Activated CD4-positive, alpha-beta T cell treated with anti-CD3 and anti-CD28 coated beads, Interleukin-2, amount 10 ng/mL, durations not matched to agents 7 days and 5 days (primary cell): ENCODE measurements at places on chromosomes 4 and X. TPM values are rescaled to one million over a fixed set of nuclear protein-coding genes. Genes with fewer than 3 reads are reported as not detected.

HSFX4 gene
- not detected for total RNA-seq

SH2D1A gene
- 63.1 TPM for total RNA-seq

GAGE12J gene
- not detected for total RNA-seq

SHROOM3 gene
- not detected for total RNA-seq

DNA sequence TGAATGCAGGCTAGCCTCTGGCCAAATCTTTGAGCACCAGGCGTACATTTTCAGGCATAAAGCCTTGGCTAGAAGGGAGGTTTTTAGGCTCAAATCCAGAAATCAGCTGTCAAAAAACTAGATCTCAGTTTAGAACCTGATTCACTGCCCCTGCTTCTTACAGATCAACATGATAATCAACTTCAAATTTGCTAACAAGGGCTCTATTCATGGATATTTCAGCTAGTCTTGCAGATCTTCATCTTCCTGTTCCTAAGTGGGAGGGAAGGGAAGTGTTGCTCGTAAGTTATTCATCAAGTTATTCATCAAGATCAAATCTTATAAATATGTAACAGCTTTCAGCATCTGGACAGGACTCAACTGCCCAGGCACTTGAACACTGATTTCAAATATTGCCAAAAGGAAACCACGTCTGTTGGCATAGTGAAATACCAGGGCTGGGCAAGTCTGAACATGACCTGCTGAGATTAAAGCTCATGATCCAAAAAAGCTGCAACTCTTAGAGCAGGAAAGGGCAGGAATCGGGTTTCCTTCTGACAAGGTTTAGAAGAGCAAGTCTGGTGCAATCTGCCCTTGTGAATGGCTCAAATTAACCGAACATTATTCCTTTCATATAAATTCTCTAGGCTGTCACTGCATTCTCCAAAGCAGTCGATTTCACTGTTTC is 200.3 kb downstream of the PDGFC start:
- no peak overlapping the region for H3K27ac ChIP-seq
- H3K36me3 ChIP-seq, result no peaks in the 10 kb centered on the region
- no peak overlapping the region for H3K4me3 ChIP-seq
- no peak for DNase-seq
- no peaks in the 10 kb centered on the region for H3K27me3 ChIP-seq

DNA sequence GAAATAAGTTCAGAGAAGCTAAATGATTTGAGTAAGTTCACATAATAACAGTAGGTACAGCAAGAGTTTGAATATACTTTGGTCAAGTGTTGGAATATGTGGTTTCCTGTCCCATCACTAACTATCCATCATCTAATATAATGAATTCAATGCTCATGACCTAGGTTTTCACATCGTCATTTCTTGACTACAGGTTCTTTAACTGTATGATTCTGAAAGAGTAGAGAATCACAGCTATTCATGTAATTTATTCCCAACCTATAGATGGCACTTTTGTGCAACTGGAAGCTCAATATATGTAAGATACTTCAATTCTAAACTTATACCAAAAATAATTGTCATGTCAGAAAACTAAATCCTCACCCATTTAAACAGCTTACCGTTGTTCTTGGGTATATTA is 53.1 kb downstream of the TIGD2 start:
- no peaks in the 10 kb centered on the region for H3K36me3 ChIP-seq
- no peak overlapping the region for H3K27ac ChIP-seq
- H3K4me1 ChIP-seq, result no peaks in the 10 kb centered on the region
- H3K27me3 ChIP-seq, result peaks cover 21% of the 10 kb centered on the region
- no peak overlapping the region for H3K4me3 ChIP-seq
- no peak for DNase-seq

GRCh38 chr4:156497486-156497885 is 474.1 kb downstream of the PDGFC start:
- no peaks in the 10 kb centered on the region for H3K27me3 ChIP-seq
- H3K36me3 ChIP-seq, result no peaks in the 10 kb centered on the region
- no peak for DNase-seq
- no peak overlapping the region for H3K4me3 ChIP-seq
- no peaks in the 10 kb centered on the region for H3K4me1 ChIP-seq

- no peak overlapping the region for H3K27ac ChIP-seq
- no peak overlapping the region for H3K4me3 ChIP-seq
- no peaks in the 10 kb centered on the region for H3K36me3 ChIP-seq
- no peak for DNase-seq
- no peaks in the 10 kb centered on the region for H3K4me1 ChIP-seq
Measured at GRCh38 chrX:13371186-13371585, 51.3 kb upstream of the ATXN3L start.

GRCh38 chr4:52058275-52058674 is 7.2 kb downstream of the SPATA18 start:
- no peak overlapping the region for H3K27ac ChIP-seq
- H3K27me3 ChIP-seq, result peaks cover 32% of the 10 kb centered on the region
- H3K4me3 ChIP-seq, result no peak overlapping the region
- no peaks in the 10 kb centered on the region for H3K36me3 ChIP-seq
- H3K4me1 ChIP-seq, result no peaks in the 10 kb centered on the region

- no peaks in the 10 kb centered on the region for H3K27me3 ChIP-seq
- no peaks in the 10 kb centered on the region for H3K4me1 ChIP-seq
- no peak overlapping the region for H3K27ac ChIP-seq
- H3K36me3 ChIP-seq, result no peaks in the 10 kb centered on the region
Measured at GRCh38 chr4:42995343-42995944, 102.9 kb downstream of the GRXCR1 start.

- H3K27me3 ChIP-seq, result no peaks in the 10 kb centered on the region
- H3K4me3 ChIP-seq, result peak overlapping the region; percentile 60
Measured at GRCh38 chr4:48127682-48128404, 6.2 kb downstream of the TXK start.

GRCh38 chr4:189121336-189121735 is 819.3 kb upstream of the FRG1 start:
- no peaks in the 10 kb centered on the region for H3K36me3 ChIP-seq
- no peaks in the 10 kb centered on the region for H3K27me3 ChIP-seq
- H3K27ac ChIP-seq, result no peak overlapping the region
- H3K4me1 ChIP-seq, result no peaks in the 10 kb centered on the region
- no peak for DNase-seq
- H3K4me3 ChIP-seq, result no peak overlapping the region

DNA sequence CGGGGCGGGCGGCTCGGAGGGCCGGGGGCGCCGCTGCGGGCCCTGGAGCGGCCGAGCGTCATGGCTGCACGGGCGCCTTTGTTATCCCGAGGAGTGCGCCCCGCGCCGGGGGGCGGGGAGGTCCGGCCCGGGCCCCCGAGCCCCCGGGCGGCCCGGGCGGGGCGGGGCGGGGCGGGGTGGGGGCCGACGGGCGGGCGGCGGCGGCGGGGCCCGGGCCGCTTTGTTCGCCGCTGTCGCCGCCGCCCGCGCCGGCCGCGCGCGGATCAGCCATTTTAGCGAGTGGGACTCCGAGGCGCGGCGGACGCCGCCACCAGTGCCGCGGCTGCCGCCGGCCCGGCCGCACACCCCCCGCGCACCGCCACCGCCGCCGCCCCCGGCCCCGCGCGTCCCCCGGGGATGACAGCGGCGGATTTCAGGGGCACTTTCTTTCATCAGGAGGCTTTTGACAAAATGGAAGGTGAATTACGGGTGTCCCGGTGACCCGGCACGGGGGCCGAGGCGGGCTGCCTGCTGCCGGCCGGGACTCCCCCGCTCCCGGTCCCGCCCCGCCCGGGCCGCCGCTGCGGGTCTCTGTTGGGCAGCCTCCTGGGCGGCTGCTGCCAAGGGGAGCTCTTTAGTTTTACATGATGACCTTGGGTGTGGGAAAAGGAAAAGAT is 1.2 kb downstream of the HMGB3 start:
- H3K4me1 ChIP-seq, result peaks cover 16% of the 10 kb centered on the region
- H3K36me3 ChIP-seq, result peaks cover 13% of the 10 kb centered on the region
- peak overlapping the region; percentile 79 for H3K4me3 ChIP-seq
- H3K27ac ChIP-seq, result peak overlapping the region; percentile 83

GRCh38 chrX:100424012-100424411 is 13.9 kb upstream of the PCDH19 start:
- no peak overlapping the region for H3K4me3 ChIP-seq
- no peak overlapping the region for H3K27ac ChIP-seq
- no peaks in the 10 kb centered on the region for H3K27me3 ChIP-seq
- no peaks in the 10 kb centered on the region for H3K4me1 ChIP-seq

- no peak for DNase-seq
- peaks cover 6% of the 10 kb centered on the region for H3K36me3 ChIP-seq
- H3K4me3 ChIP-seq, result no peak overlapping the region
- H3K27me3 ChIP-seq, result no peaks in the 10 kb centered on the region
- H3K27ac ChIP-seq, result no peak overlapping the region
Measured at GRCh38 chr4:6110681-6111353, 89.5 kb downstream of the JAKMIP1 start.

DNA sequence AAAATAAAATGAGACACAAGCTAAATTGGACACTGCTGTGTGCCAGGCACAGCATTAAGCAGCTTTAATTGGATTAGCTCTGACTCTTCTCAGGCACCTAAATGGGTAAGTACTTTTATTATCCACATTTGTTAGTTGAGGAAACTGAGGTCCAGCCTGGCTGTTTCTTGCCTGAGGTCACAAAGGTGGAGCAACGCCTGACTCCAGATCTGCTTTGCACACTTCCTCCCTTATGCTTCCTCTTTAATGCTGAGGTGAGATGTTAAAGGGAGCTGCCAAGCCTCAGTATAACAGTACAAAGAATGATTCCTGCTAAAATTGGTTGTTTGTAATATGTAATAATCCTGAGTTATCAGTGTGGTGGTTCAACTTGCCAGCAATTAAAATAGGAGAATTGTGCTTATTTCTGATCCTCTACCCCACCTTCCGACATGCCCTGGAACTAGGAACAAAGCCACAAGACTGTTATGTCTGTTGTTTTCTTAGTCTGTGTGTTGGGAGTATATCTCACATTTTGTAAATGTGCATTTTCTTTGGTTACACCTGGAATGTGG is 74.4 kb downstream of the AFF1 start:
- peak overlapping the region; percentile 60 for H3K4me3 ChIP-seq
- H3K27ac ChIP-seq, result peak overlapping the region; percentile 63
- H3K27me3 ChIP-seq, result no peaks in the 10 kb centered on the region

- no peak overlapping the region for H3K27ac ChIP-seq
- H3K27me3 ChIP-seq, result no peaks in the 10 kb centered on the region
- no peaks in the 10 kb centered on the region for H3K4me1 ChIP-seq
Measured at GRCh38 chr4:97530676-97531075, 612.6 kb downstream of the STPG2 start.

DNA sequence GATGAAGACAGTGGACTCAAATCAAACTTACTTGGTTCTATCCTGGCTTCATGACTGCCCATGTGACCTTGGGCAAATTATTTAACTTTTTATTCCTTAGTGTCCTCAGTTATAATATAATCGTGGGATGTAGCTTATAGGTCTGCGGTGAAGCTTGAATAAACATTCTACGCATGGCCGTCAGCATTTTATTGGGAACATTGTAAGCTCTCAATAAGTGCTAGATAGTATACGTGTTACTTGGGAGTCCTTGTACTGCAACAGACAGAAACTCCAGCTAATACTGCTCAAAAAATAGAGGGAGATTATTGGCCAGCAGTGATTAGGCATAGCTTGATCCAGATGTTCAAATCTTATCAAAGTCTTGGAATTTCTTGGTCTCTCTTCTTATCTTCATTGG is 104.8 kb downstream of the SYTL5 start:
- H3K4me1 ChIP-seq, result no peaks in the 10 kb centered on the region
- no peak for DNase-seq
- no peak overlapping the region for H3K4me3 ChIP-seq
- H3K27ac ChIP-seq, result no peak overlapping the region
- H3K36me3 ChIP-seq, result no peaks in the 10 kb centered on the region
- H3K27me3 ChIP-seq, result peaks cover 2% of the 10 kb centered on the region

GRCh38 chr4:3336382-3337356 is 43.8 kb downstream of the RGS12 start:
- DNase-seq, result no peak
- H3K27ac ChIP-seq, result no peak overlapping the region
- H3K27me3 ChIP-seq, result no peaks in the 10 kb centered on the region
- no peaks in the 10 kb centered on the region for H3K36me3 ChIP-seq
- no peaks in the 10 kb centered on the region for H3K4me1 ChIP-seq

DNA sequence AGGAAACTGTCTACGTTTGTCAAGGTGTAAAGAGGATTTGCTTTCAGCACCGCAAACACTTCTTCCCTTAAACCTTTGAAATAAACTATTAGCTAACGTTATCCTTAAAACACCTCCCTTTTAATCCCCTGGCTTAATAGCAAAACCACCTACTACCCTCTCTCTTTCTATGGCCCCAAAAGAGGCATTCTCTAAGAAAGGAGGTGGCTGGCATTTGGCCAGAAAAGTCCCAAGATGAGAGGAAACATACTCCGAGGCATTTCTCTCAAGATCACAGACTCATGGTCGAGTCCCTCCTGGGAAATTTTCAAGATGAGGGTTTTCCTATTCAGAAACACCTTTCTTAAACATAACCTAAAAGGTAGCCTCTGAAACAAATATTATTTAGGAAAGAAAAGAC is 60.6 kb upstream of the VCX3B start:
- no peak for DNase-seq
- no peaks in the 10 kb centered on the region for H3K4me1 ChIP-seq
- H3K4me3 ChIP-seq, result no peak overlapping the region

DNA sequence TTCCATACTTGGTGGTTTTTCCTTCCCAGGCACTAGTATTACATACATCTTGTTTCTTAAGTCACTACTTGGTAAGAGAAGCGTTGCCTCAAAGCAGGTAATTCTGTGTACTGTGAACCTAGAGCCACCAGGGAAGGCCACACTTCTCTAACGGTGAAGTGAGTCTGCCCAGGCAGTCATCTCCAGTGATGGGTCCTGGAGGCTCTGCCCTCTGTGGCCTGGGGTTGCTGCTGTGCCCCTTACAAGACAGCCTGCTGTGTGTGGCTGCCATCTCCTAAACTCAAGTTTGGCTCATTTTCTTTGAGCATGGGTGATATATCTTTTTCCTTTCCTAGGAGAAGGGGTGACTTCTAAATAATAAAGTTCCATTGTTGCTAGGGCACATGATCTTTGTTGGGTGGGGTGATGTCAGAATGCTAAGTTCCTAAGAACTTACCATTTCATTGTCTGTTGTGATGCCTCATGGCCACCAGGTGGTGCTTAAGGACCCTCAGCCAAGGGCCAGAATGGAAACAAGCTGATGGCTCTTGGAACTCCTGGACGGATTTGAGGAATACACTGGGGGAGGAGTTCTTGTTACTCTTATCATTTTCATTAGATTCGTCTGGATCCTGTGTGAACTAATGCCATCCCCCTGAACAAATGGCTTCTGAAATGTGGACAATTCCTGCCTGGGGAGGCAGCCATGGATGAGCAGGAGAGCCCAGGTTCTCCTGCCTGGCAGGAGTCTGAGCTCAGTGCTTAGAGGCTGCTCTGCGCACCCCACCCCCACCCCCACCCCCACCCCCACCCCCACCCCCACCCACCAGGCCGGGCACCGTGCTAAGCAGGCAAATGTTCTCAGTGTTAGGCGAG is 41.1 kb upstream of the WDR1 start:
- no peaks in the 10 kb centered on the region for H3K36me3 ChIP-seq
- no peak overlapping the region for H3K4me3 ChIP-seq

- no peaks in the 10 kb centered on the region for H3K27me3 ChIP-seq
- peaks cover 35% of the 10 kb centered on the region for H3K36me3 ChIP-seq
- H3K4me1 ChIP-seq, result no peaks in the 10 kb centered on the region
- no peak for DNase-seq
Measured at GRCh38 chr4:105741548-105741947, 33.0 kb downstream of the GSTCD start.

- no peak overlapping the region for H3K27ac ChIP-seq
- H3K36me3 ChIP-seq, result no peaks in the 10 kb centered on the region
- H3K4me3 ChIP-seq, result no peak overlapping the region
- no peak for DNase-seq
Measured at GRCh38 chrX:19555683-19556082, 40.4 kb upstream of the MAP3K15 start.

- H3K4me3 ChIP-seq, result no peak overlapping the region
- H3K4me1 ChIP-seq, result no peaks in the 10 kb centered on the region
- no peak overlapping the region for H3K27ac ChIP-seq
Measured at GRCh38 chrX:118631586-118631985, 95.8 kb upstream of the IL13RA1 start.

- no peaks in the 10 kb centered on the region for H3K36me3 ChIP-seq
- peaks cover 14% of the 10 kb centered on the region for H3K4me1 ChIP-seq
- peaks cover 53% of the 10 kb centered on the region for H3K27me3 ChIP-seq
- peak within 1 kb of the TSS; percentile 33 for H3K4me3 ChIP-seq
Measured at GRCh38 chr4:74932832-74933561, at the start of gene PARM1. TSS of gene PARM1 (plus strand) at chr4:74933116. CDS start at chr4:74933328, 212 bp downstream.
